ENCODE measurements at places on chromosomes 6 and 20.

DNA sequence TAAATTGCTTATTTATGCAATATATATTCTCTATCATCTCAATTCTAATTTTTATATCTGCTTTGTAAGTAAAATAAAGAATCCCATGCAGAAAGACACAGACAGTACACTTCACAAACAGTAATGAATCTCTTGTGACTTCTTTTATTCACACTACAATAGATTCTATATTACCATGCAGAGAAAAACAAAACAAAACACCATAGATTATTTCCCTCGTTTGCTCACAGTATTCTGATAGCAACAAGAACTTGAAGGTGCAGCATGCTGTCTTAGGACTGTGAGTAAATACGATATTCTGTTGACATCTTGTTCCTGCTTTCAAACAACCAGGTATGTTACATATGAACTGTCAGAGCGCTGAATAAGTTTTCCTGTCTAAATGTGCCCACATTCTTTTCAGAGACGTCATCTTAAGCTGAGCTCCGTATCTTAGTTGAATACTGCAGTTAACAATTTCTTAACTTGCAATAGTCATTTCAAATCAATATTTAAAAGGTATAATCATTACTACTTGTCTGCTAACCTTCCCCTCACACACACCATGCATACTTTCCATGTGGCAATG is 140.1 kb downstream of the BTBD9 start:
- DNase-seq: no peak

DNA sequence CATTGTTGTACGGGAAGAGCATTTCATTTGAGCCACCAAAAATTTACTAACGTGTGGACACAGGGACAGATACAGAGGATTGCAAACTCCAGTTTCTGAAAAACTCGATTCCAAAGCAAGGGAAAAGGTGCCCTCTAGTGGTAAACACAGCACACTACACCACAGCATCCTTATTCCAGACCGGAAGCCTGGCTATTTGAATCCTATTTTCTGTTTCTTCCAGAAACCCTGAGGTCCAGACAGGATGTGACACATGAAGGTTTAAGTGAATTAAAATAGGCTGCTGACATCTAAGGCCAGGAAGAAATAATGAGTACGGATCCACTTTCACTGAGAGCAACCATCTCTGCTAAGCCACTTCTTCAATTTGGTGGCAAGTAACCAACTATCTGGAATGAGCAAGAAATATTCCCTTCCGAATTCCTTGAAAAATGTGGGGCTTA is 31.8 kb upstream of the GMPR start:
- DNase-seq: peak; percentile 78

DNA sequence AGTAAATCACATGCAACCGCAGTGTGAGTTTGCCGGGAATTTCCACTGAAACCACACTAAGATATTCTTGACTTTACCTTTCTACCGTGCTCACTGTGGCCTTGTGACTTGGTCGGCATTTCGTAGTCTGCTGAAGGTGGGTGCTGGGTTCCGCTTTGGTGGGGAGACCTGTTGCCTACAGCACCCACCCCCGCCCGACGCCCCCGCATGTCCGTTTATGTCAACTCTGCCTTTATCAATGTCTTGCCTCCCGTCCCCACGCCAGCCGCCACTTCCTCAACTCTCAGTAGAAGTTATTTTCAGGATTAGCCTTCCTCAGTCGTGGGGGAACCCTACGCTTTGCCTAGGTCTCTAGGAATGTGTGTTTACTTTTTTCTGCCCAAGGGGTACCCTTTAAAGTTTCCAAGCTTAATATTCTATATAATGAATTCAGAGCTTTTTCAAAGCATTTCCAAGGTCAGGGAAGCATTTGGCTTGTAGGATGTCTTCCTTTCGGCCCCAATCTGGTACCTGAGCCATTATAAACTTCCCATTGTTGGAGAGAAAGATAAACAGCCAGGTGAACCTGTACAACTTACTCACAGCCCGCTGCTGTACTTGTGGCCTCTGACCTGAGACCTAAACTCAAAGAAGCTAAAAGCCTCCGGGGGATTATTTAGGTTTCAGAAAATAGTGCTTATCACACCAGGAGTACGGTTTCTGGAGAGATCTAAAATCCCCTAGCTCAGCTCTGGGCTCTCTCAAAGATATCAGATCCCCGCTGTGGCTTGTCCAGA is 54.2 kb downstream of the TBC1D7 start:
- no peak for DNase-seq

DNA sequence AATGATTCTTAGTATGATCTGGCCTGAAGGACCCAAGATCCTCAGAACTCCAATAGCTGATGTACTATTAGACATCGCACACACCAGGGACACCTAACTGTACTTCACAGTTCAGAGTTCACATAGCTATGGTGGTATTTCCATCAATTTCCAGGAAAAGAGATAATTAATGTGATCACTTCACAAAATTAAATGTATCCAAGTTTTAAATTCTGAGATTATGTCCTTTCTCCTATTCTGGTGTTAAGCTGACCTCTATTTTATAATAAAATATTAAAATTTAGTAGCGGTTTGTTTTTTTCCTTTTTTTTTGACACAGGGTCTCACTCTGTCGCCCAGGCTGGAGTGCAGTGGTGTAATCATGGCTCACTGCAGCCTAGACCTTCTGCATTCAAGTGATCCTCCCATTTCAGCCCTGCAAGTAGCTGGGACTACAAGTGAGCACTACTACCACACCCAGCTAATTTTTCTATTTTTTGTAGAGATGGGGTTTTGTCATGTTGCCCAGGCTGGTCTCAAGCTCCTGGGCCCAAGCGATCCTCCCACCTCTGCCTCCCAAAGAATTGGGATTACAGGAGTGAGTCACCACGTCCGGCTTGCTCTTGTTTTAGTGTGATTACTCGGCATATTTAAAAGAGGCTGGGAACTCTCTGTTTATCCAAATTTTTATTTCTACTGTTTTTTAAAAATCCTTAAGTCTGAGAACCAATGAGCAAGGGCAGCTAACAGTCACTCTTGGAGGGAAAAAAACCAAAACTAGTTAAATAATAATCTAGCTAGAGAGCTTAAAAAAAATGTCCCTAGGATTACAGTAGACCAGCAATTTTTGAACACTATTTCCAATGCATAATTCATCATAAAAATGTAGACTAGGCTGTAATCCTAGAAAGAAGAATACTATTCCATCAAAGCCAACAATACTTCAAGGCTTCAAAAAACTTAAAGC is 16.0 kb downstream of the KIF13A start:
- DNase-seq: no peak

DNA sequence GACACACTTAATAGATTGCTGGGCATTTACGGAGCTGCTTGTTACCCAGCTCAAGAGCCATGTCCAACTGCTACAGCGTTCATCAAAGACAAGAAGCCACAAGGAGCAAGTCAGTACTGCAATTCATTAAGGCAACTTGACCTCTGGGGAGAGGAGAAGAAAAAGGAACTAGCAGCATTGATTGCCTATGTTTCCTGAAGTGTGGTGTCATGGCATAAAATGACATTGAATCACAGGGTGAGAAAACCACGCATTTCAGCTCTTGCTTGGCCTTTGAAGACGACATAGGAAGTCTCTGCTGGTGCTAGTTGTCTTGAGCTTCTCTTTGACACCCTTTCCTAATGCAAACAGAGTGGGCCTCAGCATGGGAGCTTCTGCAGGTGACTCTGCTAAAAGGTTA is 139.1 kb downstream of the CDH26 start:
- no peak for DNase-seq
